ENCODE measurements at places on chromosomes 7 and 10.

GRCh38 chr10:13701157-13701919 lies 114.6 kb downstream of the PRPF18 start:
- DNase-seq: no peak

GRCh38 chr7:6640246-6640721 lies 3.2 kb downstream of the ZNF316 start:
- DNase-seq: no peak

DNA sequence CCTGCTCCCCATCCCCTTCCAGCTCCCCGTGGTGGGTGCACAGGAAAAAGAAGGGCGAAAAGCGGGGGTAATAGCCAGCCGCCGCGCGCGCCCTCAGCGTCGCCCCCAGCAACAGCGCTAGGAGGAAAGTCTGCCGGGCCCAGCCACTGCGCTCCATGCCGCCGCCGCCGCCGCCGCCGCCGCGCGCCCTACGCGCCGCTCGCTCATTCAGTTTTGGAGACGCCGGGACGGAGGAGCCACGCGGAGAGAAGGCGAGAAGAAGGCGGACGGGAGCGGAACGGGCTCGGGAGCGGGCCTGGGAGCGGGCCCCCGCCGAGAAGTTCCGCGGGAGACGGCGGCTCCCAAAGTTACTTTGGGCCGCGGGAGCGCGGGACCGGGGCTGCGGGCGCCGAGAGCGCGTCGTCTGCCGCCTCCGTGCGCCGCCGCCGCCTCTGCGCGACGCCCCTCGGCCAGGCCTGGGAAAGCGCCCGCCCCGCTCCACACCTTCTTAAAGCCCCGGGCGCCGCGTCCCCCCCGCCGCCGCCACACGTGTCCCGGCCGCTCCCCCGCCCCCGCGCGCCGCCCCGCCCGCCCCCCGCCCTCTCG lies at the start of gene RELN:
TSS of gene RELN (minus strand) at position 459 of the 585 bp plus-strand sequence. CDS start at position 157, 302 bp downstream.
- peak; percentile 57 for DNase-seq

GRCh38 chr7:114539575-114539974 lies 125.0 kb downstream of the FOXP2 start:
- DNase-seq: no peak

- DNase-seq: no peak
These were observed 582.4 kb upstream of the FZD8 start for GRCh38 chr10:36224431-36224985.

DNA sequence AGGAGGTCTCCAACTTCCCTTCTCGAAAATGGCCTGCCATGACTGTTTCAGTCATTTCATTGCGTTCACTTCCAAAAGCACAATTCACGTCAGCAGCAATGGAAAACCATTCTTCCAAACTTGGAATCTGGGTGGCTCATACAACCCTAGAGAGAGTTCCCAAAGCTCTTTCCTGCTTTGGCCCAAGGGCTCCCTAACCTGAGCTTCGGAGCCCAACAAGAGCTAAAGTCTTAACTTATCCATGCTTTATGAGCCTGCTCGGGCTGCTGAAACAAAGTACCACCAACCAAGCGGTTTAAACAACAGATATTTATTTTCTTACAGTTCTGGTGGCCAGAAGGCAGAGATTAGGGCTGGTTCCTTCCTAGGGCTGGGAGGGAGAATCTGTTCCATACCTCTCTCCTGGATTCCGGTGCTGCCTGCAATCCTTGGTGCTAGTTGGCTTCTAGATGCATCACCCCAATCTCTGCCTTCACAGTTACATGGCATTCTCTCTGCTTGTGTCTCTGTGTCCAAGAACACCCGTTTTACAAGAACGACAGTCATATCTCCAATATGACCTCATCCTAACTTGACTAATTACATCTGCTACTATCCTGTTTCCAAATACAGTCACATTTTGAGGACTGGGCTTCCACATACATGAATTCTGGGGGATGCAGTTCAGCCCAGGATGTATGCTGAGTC lies 33.5 kb downstream of the CAMK2B start:
- no peak for DNase-seq

DNA sequence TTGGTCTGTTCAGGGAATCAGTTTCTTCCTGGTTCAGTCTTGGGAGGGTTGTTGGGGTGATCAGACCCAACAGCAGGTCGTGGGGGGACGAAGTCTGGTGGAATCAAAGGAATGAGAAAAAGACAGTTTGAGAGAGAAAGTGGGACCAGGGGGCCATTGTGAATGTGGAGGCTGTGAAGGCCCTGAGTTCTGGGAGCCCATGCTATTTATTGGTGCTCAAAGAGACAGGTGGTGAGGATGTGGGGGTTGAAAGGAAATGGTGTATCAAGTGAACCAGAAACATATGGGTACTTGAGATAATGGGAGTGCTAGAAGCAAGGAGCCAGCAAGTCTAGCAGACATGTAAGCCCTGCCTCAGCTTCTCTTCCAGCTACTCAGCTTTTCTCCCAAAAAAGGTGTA lies 84.1 kb downstream of the CCSER2 start:
- DNase-seq: no peak

DNA sequence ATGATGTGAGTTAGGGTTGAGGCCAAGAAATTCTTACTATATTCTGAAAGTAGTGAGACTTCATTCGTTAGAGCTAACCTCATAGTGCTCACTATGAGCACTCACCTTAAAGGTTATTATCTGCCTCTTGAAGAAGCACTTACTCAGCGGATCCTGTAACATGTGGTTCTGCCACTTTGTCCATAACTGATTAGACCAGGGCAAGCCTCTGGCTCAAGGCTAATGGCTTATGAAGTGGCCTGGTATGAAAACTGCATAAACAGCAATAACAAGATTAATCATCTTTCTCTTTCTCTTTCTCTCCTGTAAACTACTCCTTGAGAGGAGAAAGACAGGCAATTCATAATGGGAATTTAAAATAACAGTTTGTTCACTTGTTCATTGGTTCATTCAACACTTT lies 82.8 kb downstream of the MAPK8 start:
- no peak for DNase-seq

GRCh38 chr10:87547734-87548311 lies 43.1 kb downstream of the MINPP1 start:
- no peak for DNase-seq

- DNase-seq: no peak
These were observed 163.8 kb downstream of the RNF133 start for GRCh38 chr7:122535086-122535485.

DNA sequence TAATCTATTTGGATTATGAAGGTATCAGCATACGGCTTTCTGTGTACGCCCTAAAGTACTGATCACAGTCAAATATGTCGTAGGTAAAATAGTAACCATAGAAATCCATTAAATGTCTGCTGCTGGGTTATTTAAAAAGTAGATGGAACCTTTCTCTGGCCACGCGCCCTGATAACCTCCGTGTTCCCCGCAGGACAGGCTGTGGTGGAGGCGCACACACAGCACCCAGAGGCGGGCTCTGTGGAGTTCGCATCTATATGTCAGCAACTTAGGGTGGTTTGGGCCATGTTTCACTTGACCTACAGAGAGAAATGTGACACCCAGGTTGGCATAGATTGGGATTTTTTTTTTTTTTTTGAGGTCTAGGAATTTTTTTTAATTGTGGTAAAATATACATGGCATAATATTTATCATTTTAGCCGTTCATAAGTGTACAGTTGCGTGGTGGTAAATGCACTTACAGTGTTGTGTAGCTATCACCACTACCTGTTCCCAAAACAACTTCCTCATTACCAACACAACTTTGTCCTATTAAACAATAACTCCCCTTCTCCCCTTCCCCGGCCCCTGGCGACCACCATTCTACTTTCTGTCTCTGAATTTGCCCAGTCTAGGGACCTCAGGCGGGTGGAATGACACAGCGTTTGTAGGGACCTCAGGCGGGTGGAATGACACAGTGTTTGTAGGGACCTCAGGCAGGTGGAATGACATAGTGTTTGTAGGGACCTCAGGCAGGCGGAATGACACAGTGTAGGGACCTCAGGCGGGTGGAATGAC lies 15.4 kb downstream of the PPP2R2D start:
- DNase-seq: no peak

- DNase-seq: no peak
These were observed 828 bp downstream of the OGDHL start for GRCh38 chr10:49761201-49761788.

DNA sequence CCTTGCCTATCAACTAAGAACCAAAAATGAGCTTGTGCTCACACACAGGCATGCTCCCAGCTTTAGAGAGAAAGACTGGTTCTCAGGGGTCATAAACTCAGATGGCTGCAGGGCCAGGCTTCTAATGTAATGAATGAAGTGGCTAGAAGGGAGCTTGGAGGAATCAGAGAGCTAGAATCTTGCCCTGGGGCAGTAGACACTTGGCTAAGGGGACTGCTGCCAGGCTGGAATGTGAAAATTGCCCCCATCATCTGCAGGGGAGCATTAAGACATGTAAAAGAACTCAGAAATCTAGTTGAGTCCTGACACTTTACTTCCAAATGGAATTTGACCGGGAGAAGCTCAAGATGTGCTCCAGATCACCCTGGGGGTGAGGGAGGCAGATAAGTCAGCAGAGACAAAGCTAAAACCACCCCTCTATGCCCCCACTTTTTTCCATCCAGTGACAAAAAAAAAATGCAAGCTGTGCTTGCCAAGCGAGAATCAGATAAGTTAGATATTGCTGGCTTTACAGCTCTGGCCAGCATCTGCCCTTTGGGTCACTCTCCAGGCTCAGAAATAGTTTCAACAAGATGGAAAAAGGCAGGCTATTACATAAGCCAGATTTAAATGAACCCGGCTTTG lies 2.3 kb upstream of the SLC16A9 start:
- DNase-seq: no peak

DNA sequence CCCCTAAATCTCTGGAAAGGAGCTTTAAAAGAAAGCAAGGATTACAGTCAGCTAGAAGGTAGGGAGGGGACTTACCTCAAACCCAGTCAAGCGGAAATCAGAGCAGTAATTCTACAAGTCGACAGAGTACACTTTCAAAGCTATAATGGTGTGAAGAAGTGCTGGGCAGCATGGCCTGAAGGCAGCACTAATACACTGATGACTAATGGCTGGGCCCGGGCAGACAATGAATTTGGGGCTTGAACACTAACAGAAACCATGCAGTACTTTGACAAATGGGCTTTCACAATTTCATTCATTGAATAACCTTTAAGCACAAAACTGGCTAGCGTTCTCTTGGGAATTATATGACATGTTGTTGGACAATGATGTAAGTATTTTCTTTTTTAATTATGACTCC lies 4.7 kb downstream of the GLI3 start:
- no peak for DNase-seq

DNA sequence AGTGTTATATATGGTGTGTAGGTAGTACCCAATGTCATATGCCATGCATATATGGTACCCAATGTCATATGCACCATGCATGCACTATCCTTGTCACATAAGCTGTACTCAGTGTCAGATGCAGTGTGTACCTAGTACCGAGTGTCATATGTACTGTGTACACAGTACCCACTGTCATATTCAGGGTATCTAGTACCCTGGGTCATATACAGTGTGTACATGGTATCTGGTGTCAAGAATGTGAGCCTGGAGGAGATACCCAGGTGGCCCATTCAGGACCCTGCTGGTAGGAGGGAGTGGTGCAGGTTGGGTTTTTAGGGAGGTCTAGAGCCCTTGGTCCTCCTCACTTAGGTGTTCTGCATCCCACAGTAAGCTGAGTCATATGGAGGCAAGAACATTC lies 1.8 kb downstream of the ZMYND11 start:
- peak; percentile 23 for DNase-seq

GRCh38 chr10:101319241-101319915 lies 34.6 kb upstream of the BTRC start:
- DNase-seq: no peak

- DNase-seq: no peak
These were observed 73.6 kb upstream of the FAM20C start for GRCh38 chr7:118615-119391.

GRCh38 chr7:72335561-72336381 lies 76.4 kb downstream of the CALN1 start:
- peak; percentile 19 for DNase-seq

GRCh38 chr7:138941545-138941944 lies 39.6 kb downstream of the KIAA1549 start:
- no peak for DNase-seq

DNA sequence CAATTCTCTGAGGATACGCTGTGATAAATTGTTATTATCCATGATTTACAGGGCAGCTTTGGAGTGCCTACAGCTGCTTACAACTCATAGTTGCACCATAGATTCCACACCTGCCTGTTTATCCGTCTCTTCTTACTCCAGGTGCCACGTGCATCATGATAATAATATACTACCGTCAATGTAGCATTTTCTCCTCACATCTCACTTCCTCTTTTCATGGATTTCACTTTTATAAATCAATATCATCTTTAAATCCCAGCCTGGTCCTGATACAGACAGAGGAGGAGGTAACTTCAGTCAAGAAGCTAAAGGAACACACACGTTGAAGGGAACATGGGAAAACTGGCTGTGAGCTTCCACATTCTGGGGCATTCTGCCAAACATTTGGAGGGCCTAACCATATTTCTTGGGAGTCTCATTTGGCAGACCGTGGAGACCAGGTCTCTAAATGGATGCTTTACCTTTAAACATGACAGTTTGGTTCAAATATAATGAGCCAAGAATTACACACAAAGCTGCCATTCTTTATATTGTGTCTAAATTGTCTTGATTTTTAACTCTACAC lies 2.4 kb downstream of the CH25H start:
- DNase-seq: no peak

DNA sequence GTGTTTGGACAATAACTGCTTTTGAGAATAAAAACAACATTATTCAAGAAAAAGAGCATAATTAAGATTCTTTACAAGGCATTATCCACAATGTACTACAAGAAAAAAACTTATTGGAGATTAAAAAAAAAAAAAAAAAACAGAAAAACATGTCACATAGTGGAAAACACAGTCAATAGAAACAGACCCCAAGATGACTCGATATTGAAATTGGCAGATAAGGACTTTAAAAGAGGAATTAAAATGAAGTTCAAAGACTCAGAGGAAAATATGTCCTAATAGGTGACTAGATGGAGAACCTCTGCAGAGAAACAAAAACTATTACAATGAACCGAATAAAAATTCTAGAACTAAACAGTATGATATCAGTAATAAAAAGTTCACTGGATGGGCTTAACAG lies 248.9 kb downstream of the CALN1 start:
- no peak for DNase-seq

DNA sequence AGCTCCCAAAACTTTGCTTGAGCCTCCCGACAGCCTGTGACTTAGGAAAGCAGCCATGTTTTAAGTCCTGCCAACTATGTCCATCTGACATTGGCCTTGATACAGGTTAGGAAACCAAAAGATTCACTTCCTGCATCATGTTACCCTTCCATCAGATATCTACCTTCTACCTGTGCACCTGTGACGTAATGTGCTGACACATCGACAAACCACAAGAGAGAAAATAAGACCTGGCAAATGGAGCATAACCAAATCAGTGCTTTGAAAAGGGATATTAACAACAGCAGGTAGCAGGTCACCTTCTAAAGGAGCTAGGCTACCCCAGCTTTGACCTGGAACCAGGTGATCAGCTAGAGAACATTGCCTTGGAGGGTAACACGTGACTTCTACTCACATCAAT lies 14.8 kb upstream of the PRR15 start:
- DNase-seq: no peak

Data from pancreas (tissue), 10 donors.